ENCODE measurements at places on chromosomes 6 and 20.

DNA sequence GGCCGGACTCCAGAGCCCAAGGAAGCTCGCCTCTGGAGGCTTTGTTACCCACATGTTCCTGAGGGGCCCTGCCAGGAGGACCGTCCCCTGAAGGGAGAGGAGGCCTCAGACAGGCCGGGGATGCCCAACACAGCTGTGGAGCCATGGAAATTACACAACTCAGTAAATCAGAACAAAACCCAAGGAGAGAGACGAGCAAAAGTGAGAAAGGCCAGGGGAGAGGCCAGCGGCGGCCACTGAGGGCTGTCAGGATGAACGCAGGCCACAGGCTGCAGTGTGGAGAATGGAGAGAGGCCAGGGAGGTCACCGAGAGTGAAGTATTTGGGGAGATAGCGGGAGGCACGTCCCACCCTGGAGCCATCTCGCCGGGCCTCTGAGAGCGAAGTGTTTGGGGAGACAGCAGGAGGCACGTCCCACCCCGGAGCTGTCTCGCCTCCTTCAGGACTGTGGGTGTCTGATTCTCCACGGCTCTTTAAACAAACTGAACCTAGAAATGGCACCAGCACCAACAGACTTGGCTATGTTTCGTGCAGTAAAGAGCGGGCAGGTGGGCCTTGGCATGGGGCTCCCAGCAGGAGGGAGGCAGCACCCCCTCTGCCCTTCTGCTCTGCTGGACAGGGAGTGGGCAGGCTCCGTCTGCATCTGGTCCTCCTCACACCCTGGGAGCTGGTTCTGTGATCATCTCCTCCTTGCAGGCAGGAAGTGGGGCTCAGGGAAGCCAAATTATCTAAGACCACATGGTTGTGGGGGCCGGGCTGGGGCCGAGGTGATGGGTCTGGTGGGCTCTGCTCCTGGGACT is 91.0 kb downstream of the YTHDF1 start:
- DNase-seq = no peak

GRCh38 chr6:108293527-108294296 is 1.1 kb upstream of the AFG1L start:
- no peak for DNase-seq

- DNase-seq = no peak
Observed at GRCh38 chr20:62254021-62254724, 15.9 kb downstream of the OSBPL2 start.

DNA sequence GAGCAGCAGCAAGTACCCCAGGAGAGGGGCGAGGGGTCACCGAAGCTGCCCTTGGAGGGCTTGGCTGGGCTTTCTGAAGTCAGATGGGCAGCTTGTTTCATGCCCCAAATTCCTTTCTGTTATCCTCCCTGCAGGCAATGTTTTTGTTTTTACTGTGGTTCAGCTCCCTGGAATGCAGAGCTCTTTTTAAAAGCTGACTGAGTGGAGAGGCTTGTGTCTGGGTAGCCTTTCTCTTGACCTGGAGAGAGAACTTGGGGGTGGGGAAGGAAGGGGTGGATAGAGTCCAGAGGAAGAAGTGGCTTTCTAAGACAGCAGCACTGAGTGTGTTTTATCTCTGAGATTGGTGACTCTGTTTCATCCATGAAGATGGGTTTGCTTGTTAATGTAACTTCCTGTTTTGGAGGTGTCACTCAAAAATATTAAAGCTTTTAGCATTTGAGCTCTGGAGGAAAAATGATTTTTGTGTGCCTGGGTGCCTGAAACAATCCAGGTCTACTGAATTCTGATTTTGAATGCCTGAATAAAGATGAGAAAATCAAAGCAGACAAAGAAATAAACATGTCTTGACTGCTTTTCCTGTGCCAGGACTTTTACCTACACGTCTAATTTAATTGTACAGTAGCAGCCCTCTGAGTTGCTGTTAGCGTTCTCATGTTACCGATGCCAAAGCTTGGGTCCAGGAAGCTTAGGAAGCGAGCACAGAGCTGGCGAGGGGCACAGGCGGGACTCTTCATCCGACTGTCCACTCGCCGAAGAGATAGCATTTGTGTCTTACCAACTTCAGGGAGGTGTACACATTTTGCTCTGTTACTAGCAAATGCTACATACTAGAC is 78.2 kb upstream of the EEF1E1 start:
- DNase-seq = no peak

- DNase-seq = no peak
Observed at GRCh38 chr20:61331543-61331942, 79.5 kb downstream of the CDH4 start.
